NCI-H1417 treated with DMSO at 0.1 percent for 48 hours (cell line): ENCODE measurements at places on chromosomes 5 and 9.
A peak's percentile ranks its signal among the peaks of the same experiment; 100 is the strongest.

- DNase-seq: peak; percentile 34
These were observed 108.1 kb downstream of the TMEM174 start for GRCh38 chr5:73280821-73281746.

DNA sequence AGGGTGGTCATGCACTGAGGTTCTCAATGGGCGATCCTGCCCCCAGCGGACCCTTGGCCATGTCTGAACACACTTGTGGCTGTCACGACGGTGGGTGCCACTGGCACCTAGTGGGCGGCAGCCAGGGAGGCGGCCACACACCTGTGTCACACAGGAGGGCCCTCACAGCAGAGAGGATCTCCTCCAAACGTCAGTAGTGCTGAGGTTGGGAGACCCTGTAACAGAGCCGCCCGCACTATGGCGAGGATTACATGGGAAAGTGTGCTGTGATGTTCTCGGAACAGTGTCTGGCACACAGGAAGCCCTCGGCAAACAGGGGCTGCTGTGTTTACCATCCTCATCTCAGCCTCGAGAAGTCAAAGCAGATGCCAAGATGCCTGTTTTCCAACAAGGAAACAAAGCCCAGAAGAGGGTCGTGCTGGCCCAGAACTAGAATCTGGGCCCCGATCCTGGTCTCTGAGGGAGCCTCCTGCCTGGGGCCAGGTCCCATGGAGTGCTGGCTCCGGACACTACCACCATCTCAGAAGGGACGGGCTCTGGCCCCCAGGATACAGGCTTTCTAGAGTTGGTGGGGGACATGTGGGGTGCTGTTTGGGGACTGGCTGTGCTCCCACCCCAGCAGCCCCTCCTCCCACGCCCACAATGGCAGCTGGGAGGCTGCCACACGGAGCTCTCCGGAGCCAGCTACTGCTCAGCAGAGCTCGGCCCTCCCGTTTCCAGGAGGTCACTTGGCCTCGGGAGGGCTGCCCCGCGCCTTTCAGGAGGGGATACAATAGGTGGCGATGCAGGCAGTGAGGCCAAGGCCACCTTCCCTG, 48.2 kb downstream of the DBH start:
- DNase-seq: no peak

DNA sequence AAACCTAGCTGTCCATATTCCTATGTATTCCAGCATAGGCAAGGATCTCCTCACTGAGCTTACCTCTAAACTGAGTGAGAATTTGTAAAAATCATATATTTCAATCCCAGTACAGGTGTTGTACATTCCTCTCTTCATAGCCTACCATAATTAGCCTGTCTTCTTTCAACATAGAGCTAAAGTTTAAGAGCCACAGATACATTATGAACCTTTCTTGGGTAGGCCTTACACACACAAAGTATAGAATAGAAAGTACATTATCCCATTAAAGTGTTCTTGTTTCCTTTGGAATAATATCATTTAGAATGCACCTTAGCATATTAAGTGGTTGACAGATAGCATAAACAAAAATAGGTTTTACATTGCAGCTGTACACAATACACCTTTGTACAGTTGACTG, 282.1 kb upstream of the TMEM161B start:
- DNase-seq: no peak

GRCh38 chr5:151154931-151155774, 2.4 kb downstream of the ANXA6 start:
- no peak for DNase-seq

- DNase-seq: no peak
These were observed 16.4 kb upstream of the DMAC1 start for GRCh38 chr9:7816021-7816420.

- DNase-seq: no peak
These were observed 2.3 kb downstream of the DNLZ start for GRCh38 chr9:136361047-136361753.

- no peak for DNase-seq
These were observed 21.6 kb downstream of the CAST start for GRCh38 chr5:96683810-96684209.

GRCh38 chr5:154333016-154333415, 112.8 kb upstream of the SAP30L start:
- no peak for DNase-seq

DNA sequence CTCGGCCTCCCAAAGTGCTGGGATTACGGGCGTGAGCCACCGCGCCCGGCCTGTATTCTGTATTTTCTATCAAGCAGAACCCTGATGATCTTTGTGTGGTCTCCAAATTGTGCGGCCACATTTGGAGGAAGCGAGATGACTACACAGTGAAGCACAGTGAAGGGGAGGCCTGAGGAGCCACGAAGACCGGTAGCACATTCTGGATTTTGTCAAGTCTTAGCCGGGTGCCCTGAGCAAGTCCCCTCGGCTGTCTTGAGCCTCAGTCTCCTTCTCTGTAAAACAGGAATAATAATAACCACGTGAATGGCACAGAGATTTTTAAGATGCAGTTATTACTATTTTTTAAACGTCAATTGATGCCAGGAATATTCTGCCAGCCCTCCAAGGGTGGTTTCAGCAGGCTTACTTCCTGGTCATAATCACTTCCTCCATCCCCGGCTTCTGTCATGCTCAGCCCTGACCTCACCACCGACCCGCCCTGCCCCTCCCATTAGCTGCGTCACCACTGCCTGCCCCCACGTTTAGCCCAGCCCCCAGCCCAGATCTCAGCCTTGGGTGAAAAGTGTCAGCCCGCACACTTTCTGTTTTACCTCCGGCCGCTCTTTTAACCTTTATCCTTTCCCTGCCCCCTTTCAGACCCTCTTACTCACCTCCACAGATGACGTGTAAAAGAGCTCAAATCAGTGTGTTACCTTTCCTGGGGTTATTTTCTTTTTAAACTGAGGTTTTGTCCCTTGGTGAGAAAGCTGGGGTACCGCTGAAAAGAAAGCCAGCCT, 27.0 kb upstream of the ERGIC1 start:
- DNase-seq: no peak
